Stimulated activated CD4-positive, alpha-beta T cell treated with anti-CD3 and anti-CD28 coated beads, Interleukin-15, amount 100 ng/mL, for 1 hour (primary cell): ENCODE measurements at places on chromosomes 7 and 10.

DNA sequence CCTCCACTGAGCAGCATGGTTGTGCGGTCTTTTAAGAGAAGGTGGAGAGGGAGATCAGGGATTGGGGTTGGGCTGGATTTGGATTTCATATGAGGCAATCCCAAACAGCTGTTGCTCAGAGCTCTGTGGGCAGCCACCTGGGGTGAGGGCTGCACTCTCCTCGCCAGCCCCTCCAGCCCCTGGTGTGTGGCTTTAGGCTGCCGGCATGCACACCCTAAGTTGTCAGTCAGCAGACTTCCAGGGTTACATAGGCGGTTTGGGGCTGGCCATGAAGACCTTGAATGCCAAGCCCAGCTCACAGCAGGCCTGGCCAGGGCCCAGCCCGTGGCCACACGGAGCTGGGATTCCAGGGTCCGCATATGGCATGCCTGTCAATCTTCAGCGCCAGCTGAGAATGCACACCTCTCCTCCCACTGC, 54.8 kb downstream of the ZMIZ1 start:
- no peak for DNase-seq

- DNase-seq = no peak
Observed at GRCh38 chr10:44934416-44935200, 23.5 kb downstream of the TMEM72 start.

- no peak for DNase-seq
Observed at GRCh38 chr7:98591926-98592325, 25.2 kb upstream of the NPTX2 start.

- no peak for DNase-seq
Observed at GRCh38 chr7:40599836-40600235, 465.0 kb downstream of the SUGCT start.

DNA sequence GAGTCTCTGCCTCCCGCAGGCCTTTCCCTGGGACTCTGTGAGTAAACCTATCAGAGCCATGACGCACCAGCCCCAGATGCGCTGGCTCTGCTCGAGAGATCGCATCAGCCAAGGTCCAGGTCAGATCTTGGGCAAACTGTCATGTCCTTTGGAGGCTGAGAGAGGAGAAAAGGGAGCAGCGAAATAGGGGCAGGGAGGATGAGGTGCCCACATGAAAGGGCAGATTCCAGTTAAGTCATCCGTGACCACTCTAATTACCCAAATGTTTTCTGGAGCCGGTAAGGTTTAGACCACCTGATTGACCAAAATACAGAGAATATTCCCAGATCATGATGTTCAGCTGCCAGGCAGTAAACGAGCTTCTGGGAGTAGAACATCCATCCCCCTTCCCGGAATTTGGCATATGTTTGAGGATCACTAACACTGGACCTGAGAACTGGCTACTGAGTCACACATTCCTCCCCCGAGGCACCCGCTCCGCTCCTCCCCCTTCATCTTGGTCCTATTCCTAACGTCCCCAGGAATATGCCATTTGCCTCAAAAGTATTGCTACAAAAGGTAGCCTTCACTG, 88.0 kb downstream of the FGFR2 start:
- DNase-seq = no peak

DNA sequence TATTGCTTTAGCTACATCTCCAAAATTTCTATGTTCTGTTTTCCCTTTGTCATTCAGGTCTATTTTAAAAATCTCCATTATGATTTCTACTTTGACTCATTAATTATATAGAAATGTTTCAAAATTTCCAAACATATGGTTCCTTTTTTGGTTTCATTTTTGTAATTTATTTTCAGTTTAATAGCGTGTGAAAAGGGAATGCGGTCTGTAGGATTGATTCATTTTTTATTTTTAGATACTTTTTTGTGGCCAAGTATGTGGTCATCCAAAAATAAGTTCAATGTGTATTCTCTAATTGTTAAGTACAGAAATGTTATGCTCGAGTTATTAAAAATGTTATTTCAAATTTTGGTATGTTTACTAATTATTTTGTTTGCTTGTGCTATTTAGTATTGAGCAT, 72.5 kb upstream of the ANKRD1 start:
- no peak for DNase-seq

- DNase-seq = no peak
Observed at GRCh38 chr10:34723750-34724149, 91.3 kb downstream of the PARD3 start.

DNA sequence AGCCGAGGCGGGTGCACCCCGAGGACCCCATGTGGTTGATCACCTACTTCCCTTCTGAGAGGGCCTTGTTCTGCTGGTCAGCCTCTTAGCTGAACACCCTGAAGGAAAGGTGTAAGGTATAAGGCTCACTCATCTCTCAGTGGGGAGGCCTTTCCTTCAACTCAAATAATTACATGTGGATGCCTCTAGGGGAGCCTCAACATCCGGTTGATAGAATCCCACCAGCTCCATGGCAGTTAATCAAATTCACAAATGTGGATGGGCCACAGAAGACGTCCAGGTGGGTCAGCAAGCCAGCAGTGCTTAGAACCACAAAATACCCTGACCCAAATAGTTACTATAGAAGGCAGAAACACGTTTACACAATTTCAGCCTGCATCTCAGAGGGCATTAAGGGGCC, 37.7 kb upstream of the ZNF32 start:
- no peak for DNase-seq

GRCh38 chr10:15856328-15857015, 3.8 kb downstream of the MINDY3 start:
- DNase-seq = no peak

- DNase-seq = no peak
Observed at GRCh38 chr10:30639946-30640786, 10.6 kb upstream of the LYZL2 start.

DNA sequence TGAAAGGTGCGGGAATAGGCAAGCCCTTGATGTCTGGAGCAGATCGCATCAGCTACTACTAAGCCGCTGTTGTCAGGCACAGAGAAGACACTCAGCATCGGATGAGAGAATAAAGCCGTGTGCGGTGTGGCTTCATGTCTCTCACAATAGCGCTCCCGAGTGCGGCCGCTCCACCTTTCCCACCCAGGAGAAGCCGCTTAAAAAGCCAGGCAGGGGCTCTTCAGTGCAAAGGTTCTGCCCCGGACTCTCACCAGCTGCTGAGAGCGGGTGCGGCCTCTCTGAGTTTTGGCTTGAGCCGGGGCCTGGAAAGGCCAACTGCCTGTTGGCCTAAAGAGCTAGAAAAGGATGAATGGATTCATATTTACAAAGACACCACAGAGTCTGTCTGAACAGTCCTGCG, 600.6 kb downstream of the DNAJB6 start:
- DNase-seq = no peak
